ENCODE measurements at places on chromosomes 12 and 14.

DNA sequence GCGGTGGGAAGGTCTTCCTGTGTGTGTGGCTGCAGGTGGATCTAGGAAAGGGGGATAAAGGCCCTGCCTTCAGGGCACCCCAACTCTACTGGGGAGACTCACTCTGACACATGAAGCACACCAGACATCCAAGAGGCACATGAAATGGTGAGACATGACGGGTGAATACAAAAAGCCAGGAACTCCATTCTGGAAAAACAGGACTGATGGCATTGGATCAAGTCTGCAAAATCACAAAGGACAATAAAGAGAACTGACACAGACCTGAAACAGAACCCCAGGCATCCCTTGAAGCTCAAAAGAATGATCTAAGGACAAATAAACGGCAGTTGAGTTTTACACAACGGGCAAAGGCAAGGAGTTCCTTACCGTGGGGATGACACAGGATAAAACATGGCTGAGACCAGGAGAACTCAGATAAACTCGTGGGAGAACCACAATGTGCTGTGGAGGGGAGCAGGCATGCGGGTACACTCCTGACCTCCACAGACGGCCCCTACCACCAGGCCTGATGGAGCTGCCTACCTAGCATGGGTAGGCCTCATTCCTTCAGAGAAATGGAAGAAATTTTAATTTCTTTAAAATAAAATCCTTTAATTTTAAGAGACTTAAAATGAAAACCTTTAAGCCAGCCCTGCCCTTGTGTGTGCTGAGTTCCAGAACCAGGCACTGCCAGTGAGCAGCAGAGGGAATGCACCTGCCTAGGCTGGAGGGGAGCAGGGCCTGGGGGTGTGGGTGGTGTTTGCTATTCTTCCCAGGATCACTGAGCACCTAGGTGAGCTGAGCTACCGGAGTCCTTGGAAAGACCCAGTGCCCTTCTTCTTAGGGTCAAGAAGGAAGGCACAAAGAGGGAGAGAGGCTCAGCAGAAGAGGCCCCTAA is 100.1 kb downstream of the SINHCAF start:
- DNase-seq: no peak

GRCh38 chr14:90714811-90715210 is 101.4 kb downstream of the TTC7B start:
- no peak for DNase-seq

- DNase-seq: no peak
Observed at GRCh38 chr12:1619159-1619558, 9.9 kb upstream of the WNT5B start.

- DNase-seq: no peak
Observed at GRCh38 chr12:61452076-61452475, 808.1 kb upstream of the USP15 start.

GRCh38 chr14:31716208-31716607 is 155.0 kb downstream of the NUBPL start:
- DNase-seq: no peak

DNA sequence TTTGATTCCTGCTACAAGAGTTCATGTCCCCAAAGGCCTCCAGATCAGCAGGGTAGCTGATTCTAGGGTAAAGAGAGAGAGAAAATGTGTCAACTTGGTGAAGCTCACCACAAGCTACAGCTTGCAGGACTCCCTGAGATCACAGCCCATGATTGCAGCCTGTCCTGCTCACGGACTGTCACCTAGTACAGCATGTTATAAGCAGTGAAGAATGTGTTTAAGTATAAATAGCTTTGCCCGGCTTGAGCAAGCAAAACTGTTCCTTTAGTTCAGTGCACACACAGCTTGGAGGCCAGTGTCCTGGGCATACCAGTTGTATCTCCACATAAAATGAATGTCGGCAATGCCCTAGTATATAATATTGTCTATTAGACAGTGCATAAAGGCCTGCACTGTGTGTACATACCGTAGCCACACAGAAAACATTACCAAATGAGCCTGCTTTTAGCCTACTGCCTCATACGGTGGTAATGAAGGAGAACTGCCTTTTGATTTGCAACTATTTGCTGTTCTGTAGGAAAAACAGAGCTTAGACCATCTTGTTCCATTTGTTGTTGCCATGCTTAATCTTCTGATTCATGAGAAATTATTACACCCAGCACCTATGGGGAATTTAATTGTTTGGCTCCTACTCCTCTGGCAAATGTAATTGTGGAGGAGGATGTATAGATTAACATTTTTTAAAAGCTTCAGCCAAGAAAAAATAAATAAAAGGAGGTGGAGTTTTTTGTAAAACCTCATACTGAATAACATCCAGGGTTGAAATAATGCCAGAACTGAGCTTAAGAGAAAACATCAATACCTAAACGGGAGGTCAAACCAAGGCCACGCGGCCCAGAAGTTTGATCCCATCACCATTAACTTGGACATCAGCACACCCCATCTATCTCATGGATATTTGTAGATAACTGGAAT is 108.1 kb upstream of the G2E3 start:
- no peak for DNase-seq

DNA sequence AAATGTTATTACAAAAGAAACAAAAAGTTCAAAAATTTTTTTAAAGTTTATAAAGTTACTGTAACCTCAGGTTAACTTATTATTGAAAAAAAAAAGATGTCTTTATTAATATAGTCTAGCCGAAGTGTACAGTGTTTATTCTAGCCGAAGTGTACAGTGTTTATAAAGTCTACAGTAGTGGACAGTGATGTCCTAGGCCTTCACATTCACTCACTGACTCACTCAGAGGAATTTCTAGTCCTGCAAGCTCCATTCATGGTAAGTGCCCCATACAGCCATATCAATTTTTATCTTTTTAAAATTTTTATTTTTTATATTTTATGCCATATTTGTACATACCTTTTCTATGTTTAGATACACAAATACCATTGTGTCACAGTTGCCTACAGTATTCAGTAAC is 10.4 kb downstream of the ATG2B start:
- no peak for DNase-seq

- DNase-seq: no peak
Observed at GRCh38 chr14:102316338-102316742, 3.2 kb upstream of the ZNF839 start.

GRCh38 chr12:59113831-59114615 is 193.7 kb upstream of the LRIG3 start:
- no peak for DNase-seq

DNA sequence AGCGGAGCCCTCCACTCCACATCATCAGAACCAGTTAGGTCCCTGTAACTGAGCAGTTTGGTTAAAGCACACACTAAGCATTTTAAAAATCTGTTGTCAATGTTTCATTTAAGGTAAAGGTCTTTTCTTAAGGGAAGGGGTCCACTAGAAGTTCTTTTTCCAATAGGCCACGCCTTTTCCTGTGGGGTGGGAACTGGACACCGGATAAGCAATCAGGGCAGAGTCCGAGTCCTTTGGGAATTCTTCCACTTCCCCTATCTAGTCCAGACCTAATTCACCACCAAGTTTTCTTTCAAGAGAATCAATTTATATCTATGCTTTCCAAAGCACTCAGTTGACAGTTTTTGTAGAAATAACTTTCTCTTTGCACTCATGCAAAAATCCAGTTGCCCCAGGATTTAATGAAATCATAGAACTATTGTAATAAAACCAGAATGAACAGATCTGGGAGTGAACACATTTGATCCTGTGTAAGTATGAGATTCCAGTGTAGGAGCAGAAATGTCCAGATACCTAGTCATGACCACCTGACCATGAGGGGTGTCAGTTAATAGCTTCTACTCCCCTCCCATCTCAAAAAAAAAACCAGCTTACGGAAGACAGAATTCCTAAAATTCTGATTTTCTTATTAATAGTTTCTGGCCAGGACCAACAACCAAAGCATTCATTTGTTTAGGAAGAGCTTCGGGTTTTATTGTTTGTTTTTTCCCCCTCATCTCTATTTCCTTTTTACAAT is 11.7 kb downstream of the VPS37B start:
- DNase-seq: no peak

- DNase-seq: no peak
Observed at GRCh38 chr14:66405158-66405557, 81.0 kb upstream of the CCDC196 start.

- DNase-seq: no peak
Observed at GRCh38 chr12:8475508-8476203, 19.9 kb downstream of the CLEC6A start.

DNA sequence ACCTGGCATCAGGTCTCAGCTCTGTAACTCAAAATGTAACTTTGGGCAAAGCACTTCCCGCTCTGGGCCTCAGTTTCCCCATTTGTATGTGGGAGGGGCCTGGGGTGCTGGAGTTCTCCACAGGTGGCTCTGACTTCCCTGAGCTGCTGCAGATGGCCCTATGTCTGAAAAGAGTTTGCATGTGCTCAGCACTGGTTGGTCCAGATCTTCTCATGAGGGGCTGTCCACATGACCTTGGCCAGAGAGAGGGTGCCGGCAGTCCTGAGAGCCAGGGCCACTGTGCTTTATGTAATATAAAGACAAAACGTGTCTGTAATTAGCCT is 7.2 kb upstream of the CACNA2D4 start:
- no peak for DNase-seq

GRCh38 chr12:131049549-131050339 is 96.0 kb downstream of the ADGRD1 start:
- DNase-seq: no peak

DNA sequence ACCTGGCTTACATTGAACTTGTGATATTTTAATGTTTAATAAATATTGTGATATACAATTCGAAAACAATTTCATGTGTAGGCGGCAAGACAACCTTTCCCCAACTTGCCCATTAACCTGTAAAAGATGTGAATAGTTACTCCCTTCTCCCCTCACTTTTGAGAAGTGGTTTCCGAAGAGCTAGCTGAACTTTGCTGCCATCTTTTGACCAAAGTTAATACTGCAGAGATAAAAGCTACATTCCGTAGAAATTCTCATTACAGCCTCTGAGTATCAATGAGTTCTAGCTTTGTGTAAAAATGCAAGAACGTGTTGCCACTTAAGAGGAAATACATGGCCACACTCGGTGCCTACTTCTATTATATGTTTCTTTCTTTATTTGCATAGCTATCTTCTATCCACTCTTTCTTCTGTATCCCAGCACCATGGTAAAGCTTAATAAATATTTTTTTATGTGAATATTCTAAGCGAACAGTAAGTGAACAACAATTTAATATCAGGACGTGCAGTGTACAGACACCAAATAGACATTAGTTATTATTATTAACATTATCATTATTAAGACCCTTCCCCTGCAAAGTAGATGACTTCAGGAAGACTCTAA is 105.1 kb upstream of the TMEM260 start:
- DNase-seq: no peak

GRCh38 chr12:124668602-124669001 is 101.2 kb upstream of the NCOR2 start:
- no peak for DNase-seq

DNA sequence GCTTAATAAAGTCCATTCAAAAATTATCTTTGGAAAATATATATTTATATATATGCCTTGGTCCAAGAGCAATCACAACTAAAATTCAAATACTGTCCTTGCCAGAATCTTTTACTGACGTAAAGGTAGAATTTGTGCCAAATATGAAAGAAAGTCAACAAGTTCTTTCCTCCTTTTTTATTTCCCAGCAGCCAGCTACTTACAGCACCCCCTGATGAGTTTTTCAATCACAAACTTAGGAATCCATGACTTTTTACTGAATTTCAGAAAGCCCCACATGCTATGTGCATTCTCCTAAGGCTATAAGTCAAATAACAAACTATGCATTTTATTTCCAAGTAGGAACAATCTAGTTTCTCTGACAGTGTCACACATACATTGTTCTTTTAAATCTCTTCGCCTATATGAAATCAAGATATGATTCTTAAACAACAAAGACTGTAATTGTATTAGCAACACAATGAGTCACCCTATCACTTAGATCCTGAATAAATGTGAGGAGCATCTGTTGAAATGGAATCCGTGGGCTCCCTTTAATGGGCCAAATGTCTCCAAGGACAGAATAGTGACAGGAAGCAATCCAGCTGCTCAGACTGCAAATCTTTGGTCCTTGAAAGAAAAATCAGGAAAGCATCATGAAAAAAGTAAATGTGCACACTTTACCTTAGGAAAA is 271.4 kb downstream of the DUSP6 start:
- no peak for DNase-seq
